ENCODE measurements at places on chromosomes 7 and 10.

DNA sequence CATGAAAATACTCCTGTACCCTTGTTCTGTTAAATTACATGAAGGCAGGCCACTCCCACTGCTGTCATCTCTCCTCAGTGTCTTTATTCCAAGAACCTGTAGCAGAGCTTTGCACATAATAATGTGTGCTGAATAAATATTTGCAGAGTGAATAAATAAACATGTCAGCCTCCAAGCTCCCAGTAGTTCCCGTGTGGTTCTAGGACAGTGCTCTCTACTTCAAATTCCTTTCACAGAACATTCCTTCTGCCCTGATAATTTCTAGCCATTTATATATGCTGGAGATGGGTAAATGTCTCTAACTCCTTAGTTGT lies 20.3 kb upstream of the HYAL4 start:
- H3K27ac ChIP-seq: no peak overlapping the region
- H3K4me3 ChIP-seq: no peak overlapping the region
- H3K4me1 ChIP-seq: no peaks in the 10 kb centered on the region
- no peaks in the 10 kb centered on the region for H3K27me3 ChIP-seq
- DNase-seq: no peak

DNA sequence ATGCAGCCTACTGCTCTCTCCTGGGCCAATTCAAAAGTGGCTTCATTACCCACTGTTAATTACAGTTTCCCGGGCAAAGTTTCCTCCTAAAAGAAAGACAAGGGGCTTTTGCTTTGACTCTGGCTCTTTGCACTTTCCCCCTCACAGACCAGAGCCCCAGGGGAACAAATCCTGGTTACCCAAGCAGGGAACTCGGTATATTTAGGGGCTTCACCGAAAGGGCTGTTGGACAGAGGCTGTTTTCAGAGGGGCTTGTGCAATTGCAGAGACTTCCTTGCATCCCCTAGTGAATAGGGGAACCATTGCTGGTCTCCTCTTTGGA lies 7.0 kb downstream of the CPA1 start:
- no peak overlapping the region for H3K27ac ChIP-seq
- no peaks in the 10 kb centered on the region for H3K4me1 ChIP-seq
- H3K36me3 ChIP-seq: no peaks in the 10 kb centered on the region

DNA sequence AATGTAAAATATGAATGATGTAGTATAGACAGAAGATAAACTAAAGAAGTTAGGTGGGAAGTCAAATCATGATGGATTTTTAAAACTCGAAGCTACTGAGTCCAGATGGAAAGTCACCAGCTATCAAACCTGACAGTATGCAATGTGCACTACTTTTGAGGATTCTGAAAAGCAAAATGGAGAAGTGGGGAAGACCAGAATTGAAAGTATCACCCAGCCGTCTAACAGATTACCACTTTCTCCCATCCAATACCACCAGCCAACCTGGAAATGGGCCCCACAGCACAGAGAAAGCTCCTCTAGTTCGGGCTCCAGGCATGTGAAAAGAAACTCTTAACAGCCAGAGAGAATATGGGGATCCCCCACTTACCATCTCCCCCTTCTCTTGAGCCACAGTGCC lies 67.9 kb upstream of the SRRM3 start:
- no peaks in the 10 kb centered on the region for H3K36me3 ChIP-seq
- no peak for DNase-seq
- H3K4me1 ChIP-seq: no peaks in the 10 kb centered on the region
- H3K4me3 ChIP-seq: no peak overlapping the region
- H3K27me3 ChIP-seq: no peaks in the 10 kb centered on the region
- H3K27ac ChIP-seq: no peak overlapping the region

- H3K4me3 ChIP-seq: no peak overlapping the region
- H3K4me1 ChIP-seq: no peaks in the 10 kb centered on the region
- no peaks in the 10 kb centered on the region for H3K36me3 ChIP-seq
- no peaks in the 10 kb centered on the region for H3K27me3 ChIP-seq
Observed at GRCh38 chr10:67280405-67280804, 354.6 kb downstream of the LRRTM3 start.

DNA sequence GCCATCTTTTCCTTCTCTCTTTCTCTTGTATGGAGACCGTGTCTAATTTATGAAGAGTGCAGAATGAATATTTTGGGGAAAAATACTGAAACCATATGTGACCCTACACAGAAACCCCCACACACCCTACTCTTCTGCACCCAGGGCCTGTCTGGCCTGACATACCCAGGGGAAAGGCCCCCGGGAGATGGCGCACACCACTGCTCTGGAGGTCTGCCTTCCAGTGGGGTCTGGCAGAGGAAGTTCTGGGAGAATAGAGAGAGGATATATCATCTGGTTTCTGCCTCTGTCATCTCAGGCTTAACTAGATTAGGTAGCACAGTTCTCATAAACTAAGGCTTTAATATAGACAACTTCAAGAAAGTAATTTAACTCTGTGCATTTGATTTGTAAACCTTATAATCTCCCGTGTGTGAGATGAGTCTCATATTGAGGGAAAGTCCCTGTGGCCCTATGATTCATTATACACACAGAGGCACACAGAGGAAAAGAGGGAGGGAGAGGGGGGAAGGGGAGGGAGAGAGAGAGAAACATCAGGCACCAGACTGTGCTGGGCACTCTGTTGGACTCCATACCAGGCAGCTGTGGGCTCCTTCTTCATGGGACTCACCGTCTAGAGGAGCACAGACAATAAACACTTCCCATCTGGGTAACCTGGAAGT lies 123.3 kb downstream of the AOAH start:
- no peaks in the 10 kb centered on the region for H3K4me1 ChIP-seq
- no peaks in the 10 kb centered on the region for H3K27me3 ChIP-seq
- H3K4me3 ChIP-seq: no peak overlapping the region
- H3K27ac ChIP-seq: no peak overlapping the region

GRCh38 chr7:104536956-104537355 lies 208.6 kb downstream of the LHFPL3 start:
- H3K4me3 ChIP-seq: no peak overlapping the region
- no peaks in the 10 kb centered on the region for H3K27me3 ChIP-seq
- no peaks in the 10 kb centered on the region for H3K36me3 ChIP-seq
- no peaks in the 10 kb centered on the region for H3K4me1 ChIP-seq
- no peak overlapping the region for H3K27ac ChIP-seq

Measured in thymus (tissue), 14 donors.